ENCODE measurements at places on chromosomes 5 and 9. TPM values are rescaled to one million over a fixed set of nuclear protein-coding genes. Genes with fewer than 3 reads are reported as not detected.

The CARD6 gene
- 6.7 TPM for polyA plus RNA-seq

The EPB41L4A gene
- 2.9 TPM for polyA plus RNA-seq

The SPATA31E1 gene
- polyA plus RNA-seq, result not detected

The BAAT gene
- polyA plus RNA-seq, result 0.03 TPM

The ROPN1L gene
- polyA plus RNA-seq, result 2.1 TPM

The NIPAL4 gene
- 0.02 TPM for polyA plus RNA-seq
